ENCODE measurements at places on chromosomes 12 and 14. TPM values are rescaled to one million over a fixed set of nuclear protein-coding genes. Genes with fewer than 3 reads are reported as not detected.

The COCH gene
- polyA plus RNA-seq, result 0.19 TPM

The CD163L1 gene
- polyA plus RNA-seq, result 0.82 TPM

The ZNF664 gene
- polyA plus RNA-seq, result 66.6 TPM

The NELL2 gene
- polyA plus RNA-seq, result 0.43 TPM

The MARS1 gene
- 236 TPM for polyA plus RNA-seq

The CCDC175 gene
- polyA plus RNA-seq, result not detected

The ADCY4 gene
- polyA plus RNA-seq, result not detected

The LRRC43 gene
- 0.27 TPM for polyA plus RNA-seq

- DNase-seq, result no peak
Observed at GRCh38 chr14:57660208-57660607, 166.6 kb upstream of the CCDC198 start.

- no peak for DNase-seq
Observed at GRCh38 chr12:4118601-4119156, 154.9 kb upstream of the CCND2 start.

GRCh38 chr12:56520506-56520905 lies 1.1 kb upstream of the RBMS2 start:
- no peak for DNase-seq

DNA sequence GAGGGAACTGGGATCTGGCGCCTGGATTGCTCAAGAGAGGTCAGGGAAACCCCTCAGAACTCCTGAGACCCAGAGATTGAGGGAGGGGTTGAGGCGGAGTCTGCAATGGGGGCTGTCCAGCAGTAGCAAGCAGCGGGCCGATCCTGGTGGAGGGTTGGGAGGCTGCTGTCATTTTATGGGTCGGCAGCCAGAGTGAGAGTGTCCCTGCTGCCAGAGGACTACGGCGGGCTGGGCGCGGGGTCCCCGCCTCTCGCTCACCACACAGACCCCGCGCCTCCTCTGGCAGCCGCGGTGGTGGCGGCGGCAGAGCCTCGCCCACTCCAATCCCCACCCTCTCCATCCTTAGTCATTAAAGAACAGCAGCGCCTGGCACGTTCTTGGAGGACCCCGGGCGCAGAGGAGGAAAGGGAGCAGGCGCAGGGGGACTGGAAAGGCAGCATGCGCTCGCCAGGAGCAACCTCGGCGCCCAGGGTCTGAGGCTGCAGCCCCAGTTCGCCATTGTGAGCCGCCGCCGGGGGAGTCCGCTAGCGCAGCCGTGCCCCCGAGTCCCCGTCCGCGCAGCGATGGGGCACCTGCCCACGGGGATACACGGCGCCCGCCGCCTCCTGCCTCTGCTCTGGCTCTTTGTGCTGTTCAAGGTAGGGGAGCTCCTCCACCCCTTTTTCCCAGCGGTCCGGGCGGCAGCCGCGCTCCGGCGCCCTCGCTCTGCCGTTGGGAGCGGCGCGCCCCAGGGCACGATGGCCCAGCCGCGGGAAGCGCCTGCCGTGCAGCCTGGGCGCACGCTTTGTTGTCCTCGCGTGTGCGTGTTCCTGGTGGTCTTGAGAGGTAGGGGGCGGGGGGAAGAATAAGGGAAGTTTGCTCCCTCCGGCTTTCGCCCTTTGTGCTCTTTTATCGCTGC lies at the start of gene PTPRO:
PTPRO (plus strand) TSS at position 345 of the 898 bp plus-strand sequence.
- no peak for DNase-seq

- DNase-seq, result peak; percentile 49
Observed at GRCh38 chr14:71855399-71856036, 76.7 kb upstream of the RGS6 start.

- peak; percentile 80 for DNase-seq
Observed at GRCh38 chr14:23068789-23069412, 11.6 kb upstream of the CDH24 start.

- no peak for DNase-seq
Observed at GRCh38 chr12:57837864-57838562, 8.5 kb downstream of the CTDSP2 start.

DNA sequence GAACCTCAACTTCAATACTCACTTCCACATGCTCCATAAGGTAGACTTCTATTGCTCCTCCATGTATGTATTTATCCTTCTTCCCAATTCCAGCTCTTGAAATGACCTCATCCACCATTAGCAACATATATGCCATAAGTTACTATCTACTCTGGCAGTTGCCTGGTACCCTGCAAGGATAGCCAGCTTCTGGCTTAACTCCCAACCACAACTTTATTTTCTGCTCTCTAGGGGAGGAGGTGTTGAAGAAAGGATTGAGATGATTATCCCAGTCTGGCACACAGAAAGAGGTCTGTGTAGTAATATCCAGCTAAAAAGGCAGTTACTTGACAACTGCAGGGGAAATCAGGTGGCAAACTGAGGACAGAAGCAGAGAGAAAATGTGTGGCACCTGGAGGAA lies 71.5 kb upstream of the MDM1 start:
- no peak for DNase-seq

DNA sequence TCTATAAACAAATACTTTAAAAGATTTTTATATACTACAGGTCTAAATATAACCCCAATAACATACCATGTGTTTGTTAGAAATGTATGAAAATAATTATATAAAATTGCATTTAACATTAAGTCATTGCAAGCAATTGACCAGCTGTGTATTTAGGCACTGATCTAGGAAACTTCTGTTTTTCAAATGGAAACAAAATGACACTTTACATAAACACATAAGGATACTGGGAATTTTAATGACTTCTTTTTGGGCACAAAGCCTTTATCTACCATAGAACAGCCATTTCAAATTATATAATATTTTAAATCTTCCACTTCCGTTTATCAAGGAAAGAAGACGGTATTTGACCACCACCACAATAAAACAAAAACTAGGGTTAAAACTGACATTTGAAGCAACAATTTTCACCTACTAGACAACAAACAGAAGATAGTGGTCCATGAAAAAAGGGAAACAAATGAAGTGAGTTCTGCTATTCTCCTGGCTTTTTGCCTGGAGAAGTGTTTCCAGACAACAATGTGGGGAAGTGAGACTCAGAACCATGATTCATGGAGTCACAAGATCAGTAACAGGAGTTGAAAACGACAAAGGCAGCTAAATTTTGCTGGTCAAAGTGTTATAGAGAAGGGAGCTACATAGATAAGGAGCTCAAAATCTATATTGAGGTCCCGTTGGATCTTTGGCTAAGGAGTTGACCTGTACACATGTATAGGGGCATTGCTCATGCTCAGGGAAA lies 475.1 kb downstream of the TRHDE start:
- DNase-seq, result no peak

- no peak for DNase-seq
Observed at GRCh38 chr12:132514216-132514820, 24.4 kb downstream of the FBRSL1 start.

DNA sequence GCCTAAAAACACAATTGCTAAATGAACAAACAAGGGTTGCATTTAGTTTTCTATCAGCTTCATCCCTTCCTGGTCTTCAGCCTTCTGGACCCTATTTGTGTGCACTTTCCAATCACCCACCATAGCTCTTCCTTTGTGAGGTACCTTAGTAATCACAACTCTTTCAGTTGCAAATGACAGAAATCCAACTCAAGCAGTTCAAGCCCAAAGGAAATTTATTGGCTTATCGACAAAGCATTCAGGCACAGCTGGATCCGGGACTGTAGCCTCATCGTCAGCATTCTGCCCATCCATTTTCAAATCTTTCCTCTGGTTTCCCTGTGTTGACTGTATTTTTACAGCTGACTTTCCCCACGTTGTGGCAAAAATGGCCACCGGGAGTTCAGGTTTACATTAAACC lies 148.6 kb upstream of the VASH1 start:
- no peak for DNase-seq

- DNase-seq, result no peak
Observed at GRCh38 chr12:1872001-1872400, 46.5 kb downstream of the CACNA2D4 start.

GRCh38 chr12:57474862-57475261 lies 4.8 kb downstream of the ARHGAP9 start:
- DNase-seq, result no peak

GRCh38 chr12:75690296-75690955 lies 179.0 kb upstream of the KRR1 start:
- DNase-seq, result peak; percentile 99

DNA sequence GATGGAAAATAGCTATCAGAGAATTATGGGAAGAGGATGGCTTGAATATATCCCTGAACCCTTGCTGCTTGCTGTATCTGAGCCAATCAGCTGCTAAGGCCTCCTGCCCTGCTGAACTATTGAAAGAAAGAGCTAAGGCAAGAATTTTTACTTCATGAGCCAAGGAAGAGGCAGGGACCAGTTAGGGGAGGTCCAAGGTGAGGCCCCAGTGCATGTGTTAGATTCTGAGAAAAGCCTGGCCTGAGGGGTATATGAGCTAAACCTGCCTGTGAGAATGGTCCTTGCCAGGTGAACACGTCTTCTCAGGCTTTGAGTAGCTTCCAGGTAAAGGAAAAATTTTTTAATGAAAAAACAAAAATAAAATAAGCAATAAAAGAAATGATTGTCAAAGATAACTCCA lies 218.0 kb downstream of the SYT1 start:
- no peak for DNase-seq

- no peak for DNase-seq
Observed at GRCh38 chr12:51011955-51012354, 14.2 kb downstream of the SLC11A2 start.

DNA sequence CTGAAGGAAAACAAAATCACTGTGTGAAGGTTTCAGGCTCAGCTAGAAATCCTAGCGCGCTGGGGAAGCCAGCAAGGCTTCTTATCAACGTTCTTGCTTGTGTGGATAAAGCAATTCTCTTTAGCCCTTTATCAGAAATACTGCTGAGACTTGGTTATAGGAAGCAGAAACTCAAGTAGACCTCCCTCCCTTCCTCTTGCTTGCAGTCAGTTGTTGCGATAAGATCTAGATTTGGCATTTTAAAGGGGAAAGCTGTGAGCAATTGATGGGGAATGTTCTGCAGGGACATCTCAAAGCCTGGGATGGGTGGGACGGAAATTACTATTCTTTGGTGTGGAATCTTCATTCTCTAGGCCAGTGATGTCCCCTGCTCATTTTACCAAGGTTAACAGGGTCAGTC lies 76.4 kb upstream of the ANO4 start:
- no peak for DNase-seq

GRCh38 chr14:83433618-83434017 lies 1900.0 kb upstream of the SEL1L start:
- DNase-seq, result no peak

DNA sequence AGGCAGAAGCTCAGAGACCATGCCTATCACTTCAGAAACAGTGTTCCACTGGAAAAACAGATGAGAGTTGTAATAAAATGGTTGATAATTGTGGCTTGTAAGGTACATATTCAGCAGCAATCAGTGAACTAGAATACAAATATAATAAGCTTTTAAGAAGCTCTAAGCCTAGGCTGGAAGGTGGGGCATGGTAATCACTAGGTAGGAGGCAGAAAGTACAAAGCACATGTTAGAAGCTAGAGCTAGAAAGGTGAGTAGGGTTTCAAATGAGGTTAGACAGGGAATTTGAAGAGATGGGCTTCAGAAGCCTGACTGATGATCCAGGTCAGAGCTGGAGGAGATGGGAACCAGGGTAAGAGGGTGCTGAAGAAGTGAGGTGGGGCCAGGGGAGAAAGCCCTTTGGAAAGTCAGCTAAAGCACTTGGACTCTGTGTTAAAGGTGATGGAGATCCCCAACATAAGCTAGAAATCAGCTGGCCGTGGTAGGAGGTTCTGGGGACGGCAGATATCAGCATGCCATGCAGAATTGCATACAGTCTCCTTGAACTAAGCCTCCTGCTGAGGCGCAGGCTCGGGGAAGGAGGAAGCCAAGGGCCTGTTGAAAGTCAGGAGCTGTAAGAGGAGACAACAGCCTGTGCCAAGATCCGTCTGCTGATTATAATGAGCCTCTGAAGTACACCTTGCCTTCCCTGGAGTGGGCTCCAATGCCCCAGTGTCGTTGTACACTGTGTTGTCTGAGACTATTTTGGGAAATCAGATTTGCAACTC lies 659.4 kb downstream of the BCL11B start:
- DNase-seq, result no peak

GRCh38 chr14:104137297-104138097 lies 890 bp upstream of the KIF26A start:
- DNase-seq, result no peak

DNA sequence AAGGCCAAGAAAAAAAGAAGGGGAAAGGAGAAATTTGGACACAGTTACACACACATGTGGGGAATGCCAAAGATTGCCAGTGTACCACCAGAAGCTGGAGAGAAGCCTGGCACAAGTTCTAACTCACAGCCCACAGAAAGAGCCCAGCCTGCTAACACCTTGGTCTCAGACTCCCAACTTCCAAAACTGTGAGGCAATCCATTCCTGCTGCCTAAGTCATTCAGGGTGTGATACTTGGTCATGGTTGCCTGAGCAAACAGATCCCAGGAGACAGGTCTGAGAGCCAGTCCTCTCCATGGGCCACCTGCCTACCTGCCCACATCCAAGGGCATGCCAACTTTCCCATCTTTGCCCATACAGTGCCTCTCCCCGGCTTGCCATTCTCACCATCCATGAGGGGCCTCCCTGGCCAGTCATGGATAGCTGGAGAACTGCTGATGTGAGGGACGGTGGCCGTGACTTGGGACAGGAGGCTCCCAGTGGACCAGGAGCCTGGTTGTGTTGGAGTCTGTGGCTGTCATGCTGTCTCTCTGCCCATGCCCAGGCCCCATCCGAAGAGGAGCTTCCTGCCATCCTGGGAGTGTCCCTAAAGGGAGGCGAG lies 198.0 kb upstream of the RTL1 start:
- DNase-seq, result no peak

DNA sequence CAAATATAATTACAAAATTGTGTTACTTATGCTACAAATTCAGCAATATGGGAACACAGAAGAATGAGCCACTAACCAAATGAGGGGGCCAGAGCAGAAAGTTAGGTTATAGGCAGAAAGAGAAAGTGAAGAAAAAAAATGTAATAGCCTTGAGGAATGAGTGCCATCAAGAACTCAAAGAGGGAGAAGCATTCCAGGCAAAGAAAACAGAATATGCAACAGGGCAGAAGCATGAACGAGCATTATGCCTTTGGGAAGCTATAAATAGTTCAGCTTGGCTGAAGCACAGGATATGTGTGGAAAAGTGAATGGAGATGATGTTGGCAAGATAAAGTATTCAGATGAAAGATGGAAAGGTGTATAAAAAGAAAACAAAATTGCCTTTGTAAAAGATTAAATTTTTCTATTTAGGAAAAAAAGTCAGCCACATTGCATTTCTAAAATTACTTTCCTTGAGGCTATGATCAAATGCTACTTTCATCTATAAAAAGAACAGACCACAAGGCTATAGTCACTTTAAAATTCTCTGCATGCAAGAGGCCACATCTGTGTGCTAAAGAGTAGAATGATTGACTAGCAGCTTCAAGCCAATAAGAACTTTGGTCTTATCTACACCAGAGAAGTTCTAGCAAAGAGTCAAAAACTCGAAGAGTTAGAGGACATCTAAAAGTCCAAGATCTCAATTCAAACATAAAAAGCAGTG lies 193.6 kb upstream of the GARIN6 start:
- no peak for DNase-seq
